ENCODE measurements at places on chromosomes 16 and 17.

- peak; percentile 37 for DNase-seq
Observed at GRCh38 chr17:28950017-28950751, 1.1 kb downstream of the PHF12 start.

GRCh38 chr17:45172541-45173286 lies 11.0 kb downstream of the HEXIM2 start:
- DNase-seq: peak; percentile 30

DNA sequence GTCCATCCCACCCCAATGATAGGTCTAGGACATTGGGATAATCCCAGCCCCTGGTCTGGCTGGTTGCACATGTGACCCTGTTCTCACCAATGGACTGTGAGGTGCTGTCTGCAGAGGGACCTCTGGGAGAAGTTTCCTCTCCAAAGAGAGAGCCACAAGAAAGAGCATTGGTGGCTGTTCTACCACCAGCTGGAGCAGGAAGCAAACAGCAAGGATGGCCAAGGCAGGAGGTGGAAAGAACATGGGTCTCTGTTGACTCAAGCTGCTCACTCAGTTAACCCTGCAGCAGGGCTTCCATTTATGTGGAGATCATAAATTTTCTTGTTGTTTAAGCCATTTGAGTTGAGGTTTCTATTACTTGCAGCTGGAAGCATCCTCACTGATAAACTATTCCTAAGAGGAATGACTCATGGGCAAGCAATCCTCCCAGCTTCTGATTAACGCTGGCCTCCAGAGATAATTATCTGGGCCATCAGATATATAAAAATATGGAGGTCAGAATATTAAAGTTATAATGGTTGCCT lies 52.6 kb downstream of the CYB5B start:
- no peak for DNase-seq

DNA sequence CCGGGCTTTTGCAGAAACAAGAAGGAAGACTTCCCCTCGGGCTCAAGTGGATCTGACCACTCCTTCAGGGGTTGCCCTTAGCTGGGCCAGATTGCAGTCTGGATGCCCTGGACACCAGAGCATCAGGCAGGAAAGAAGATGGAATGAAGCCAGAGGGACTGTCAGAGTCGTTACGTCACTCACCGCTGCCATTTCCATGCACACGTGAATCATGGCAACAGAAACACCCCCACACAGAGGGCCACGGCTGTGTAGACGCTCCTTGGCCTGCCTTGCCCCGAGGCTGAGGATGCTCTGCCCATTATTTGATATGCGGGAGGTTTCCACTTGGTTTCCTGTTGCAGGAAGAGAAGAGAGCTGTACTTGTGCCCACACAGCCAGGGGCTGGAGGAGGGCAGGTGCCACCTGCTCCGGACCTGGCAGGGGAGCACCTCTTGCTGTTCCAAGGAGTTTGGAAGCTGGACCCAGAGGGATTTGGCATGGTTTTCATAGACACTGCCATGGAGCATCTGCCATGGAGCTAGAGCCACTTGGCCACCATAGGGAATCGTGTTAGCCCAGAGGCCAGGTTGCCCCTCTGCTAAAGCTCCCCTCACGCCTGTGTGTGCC lies 29.4 kb downstream of the RBFOX3 start:
- no peak for DNase-seq

DNA sequence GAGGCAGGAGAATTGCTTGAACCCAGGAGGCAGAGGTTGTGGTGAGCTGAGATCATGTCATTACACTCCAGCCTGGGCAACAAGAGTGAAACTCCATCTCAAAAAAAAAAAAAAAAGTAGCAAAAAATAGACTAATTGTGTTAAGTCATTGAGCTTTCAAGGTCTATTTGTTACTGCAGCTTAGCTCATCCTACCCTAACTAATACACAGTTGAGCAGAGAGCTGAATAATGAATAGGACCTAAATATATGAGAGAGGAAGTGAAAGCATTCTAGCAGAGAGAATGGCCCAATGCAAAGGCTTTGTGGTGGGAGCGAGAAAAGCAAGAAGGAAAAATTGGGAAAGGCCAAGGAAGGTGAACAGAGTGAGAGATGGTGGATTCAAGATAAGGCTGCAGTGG lies 128.3 kb downstream of the AXIN2 start:
- DNase-seq: no peak

DNA sequence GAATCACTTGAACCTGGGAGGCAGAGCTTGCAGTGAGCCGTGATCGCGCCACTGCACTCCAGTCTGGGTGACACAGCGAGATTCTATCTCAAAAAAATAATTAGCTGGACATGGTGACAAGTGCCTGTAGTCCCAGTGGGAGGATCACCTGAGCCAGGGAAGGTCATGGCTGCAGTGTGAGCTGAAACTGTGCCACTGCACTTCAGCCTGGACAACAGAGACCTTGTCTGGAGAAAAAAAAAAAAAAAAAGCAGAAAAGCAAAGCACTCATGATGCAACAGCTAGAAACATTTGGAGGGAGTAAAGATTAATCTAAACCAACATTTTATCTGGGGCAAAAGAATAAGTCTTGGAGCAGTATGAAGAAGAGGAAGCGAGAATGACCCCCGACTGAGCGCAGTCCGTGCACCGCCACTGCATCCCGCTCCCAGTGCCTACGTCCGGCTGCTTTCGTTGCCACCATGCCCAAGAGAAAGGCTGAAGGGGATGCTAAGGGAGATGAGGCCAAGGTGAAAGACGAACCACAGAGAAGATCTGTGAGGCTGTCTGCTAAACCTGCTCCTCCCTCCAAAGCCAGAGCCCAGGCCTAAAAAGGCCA lies 8.2 kb downstream of the PRPSAP1 start:
- no peak for DNase-seq

DNA sequence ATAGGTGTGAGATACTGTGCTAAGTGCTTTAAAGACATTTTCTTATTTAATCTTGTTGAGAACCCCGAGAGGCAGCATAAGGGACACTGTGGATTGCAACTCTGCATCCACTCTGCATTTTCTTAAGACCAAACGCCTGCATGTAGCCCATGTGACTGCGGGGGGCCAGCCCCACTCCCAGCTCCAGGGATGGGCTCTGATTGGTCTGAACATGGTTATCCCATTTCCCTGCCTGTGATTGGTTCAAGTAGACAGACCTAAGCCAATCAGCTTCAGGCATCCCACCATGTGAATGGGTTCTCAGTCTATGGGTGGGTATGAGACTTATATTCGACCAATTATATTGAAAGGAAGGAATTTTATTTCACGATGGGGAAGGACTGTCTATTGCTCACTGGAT lies 33.2 kb upstream of the USP7 start:
- DNase-seq: no peak

DNA sequence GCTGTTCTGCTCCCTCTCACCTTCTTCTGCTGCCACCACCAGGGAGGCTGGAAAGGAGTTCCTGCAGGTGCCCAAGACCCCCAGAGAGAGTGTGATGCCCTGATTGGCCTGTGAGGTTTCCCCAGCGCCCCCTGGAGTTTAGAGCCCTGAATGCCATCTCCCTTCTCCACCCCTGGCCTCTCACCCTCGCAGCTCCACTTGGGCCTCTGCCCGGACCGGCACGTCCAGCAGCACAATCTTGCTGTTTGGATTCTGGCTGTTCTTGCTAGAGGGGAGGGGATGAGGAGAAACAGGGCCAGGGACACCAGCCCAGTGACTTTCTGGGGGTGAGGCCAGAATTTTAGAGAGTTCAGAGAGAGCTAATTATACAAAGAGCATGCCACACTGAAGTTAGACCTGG lies 12.5 kb upstream of the FAM171A2 start:
- no peak for DNase-seq

- peak; percentile 70 for DNase-seq
Observed at GRCh38 chr17:29219378-29220047, 27.1 kb upstream of the CRYBA1 start.

DNA sequence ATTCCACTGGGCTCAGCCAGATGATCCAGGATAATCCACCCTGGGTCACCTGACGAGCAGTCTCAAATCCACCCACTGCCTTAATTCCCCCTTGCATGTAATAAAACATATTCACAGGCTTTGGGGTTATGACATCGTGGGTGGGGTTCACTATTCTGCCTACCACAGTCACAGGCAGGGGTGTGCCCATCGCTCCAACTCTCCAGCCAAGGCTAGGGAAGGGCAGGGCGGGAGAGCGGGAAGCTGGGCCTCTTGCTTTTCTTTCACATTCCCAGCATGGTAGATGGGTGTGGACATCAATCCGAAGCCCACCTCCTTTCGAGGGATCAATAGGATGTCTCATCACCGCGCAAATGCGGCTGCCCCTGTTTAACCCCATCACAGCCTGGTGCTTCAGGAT lies 12.7 kb upstream of the CD300LD start:
- DNase-seq: no peak

DNA sequence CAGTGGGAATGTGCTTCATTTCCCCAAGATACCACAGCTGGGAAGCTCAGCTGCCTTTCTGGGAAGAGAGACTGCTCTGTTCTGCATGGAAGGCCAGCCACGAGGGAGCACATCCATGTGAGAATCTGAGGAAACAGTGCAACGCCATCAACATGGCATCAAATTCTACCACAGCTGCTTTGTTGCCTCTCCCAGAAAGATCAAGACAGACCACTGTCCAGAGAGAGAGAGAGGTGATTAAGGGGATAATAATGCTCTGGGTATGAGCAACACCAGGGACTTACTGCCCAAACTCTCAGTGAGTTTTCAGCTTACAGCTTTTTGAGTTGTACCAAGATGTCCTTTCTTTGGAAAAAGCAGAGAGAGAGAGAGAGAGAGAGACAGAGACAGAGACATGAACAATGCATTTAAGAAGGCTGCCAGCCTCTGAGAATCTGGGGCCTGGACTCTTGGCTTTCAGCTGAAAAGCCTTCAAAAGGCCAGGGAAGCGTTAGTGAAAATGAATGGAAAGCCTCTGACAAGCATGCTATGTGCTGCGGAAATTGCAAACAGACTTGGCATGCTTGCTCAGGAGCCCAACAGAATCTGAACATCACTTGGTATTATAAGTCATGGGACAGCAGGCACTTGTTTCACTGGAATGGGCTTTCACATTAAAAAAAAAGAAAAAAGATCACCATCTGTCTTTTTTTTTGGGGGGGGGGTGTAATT lies 223.1 kb downstream of the MAP2K6 start:
- no peak for DNase-seq

- no peak for DNase-seq
Observed at GRCh38 chr16:49834531-49835151, 21.3 kb downstream of the ZNF423 start.

- no peak for DNase-seq
Observed at GRCh38 chr17:17729620-17730249, 48.5 kb downstream of the RAI1 start.

GRCh38 chr17:34242587-34243363 lies 12.3 kb upstream of the CCL2 start:
- DNase-seq: no peak
